D721Med (cell line): ENCODE measurements at places on chromosomes 6 and 20.

- no peak for DNase-seq
These were observed 538.0 kb downstream of the UTRN start for GRCh38 chr6:144823131-144823530.

GRCh38 chr20:57498425-57499400 is 26.2 kb downstream of the CTCFL start:
- DNase-seq: no peak

- DNase-seq: no peak
These were observed 537.4 kb upstream of the CHD6 start for GRCh38 chr20:42155586-42155985.

- no peak for DNase-seq
These were observed 60.6 kb downstream of the HIVEP2 start for GRCh38 chr6:142884214-142885035.

DNA sequence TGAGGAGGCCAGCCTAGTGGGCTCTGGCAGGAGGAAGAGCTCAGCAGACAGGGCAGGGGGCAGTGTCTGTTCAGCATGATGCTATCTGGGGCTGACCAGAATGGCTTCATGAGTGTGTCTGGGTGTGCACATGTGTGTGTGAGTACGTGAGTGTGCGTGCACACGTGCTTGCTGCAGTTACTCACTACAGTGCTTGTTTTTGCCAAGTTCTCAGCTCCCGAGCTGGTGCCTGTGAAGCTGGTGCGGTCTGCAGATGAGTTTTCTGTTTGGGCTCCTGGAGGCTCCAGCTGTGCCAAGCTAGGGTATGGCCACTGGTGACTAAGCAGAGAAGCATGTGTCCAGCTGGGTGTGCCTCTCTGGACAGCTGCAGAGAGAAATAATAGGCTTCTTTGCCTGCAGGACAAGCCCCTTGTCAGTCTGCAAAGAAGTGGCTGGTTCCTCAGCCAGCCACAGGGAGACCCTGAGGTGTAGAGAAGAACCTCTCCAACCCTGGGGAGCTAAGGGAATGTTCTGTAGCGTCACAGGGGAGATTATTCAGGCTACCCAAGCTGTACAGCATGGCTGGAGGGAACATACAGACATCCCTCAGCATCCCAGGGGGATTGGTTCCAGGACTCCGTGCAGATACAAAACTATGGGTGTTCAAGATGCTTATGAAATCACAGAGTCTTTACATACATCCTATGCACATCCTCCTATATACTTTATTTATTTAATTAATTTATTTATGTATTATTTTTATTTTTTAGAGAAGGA is 40.2 kb upstream of the FAM50B start:
- DNase-seq: no peak

DNA sequence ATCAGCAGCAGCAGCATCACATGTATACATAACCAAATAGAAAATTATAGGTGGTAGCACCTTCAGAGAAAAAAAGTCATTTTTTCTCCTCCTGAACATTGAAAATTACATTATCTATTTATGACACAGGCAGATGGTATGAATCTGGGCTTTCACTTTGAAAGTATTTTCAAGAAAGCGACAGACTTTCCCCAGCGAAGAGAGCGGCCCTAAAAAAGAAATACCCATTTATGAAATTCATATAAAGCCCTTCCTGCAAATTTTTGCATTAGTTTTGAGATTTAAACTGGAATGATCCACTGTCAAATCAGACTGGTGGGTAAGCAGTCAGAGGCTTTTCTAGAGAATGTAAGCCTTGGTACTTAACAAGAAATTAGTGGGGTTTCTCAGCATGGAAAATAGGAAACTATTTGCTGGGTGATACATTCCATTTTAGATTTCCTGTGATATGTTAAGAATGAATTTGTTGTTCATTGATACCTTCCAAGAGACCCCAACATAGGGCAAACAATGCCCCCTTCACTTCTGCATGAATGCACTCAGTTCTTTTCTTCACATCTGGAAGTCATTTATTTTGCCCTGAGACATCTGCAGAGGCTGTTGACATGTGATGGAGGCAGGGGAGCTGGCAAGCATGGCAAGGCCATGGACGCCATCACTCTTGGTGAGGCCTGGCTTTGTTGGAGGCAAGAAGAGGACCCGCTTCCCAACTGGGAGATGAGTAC is 147.0 kb downstream of the LINC00237 start:
- DNase-seq: no peak

GRCh38 chr20:41278936-41279335 is 38.6 kb downstream of the ZHX3 start:
- no peak for DNase-seq

DNA sequence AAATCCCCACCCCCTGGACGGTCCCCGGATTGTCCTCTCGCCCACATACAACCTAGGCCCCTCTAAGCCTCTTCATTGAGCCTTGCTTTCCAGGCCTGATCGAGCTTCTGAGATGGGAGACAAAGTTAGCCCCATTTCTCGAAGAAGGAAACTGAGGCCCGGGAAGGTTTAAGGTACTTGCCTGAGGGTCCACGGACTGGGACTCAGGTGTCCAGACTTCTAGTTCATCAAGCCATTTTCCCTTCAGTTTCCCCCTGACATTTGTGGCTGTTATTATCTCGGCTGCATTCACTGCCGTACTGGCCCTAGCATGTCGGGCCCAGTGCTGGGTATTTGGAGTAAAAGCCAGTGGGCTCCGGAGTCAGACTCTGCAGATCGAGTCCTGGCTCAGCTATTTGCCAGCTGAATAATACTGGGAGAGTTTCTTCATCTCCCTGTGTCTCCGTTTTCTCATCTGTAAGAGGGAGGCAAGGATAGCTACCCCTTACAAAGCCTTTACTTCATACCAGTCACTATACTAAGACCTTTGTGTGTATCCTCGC is 633 bp downstream of the RPRD1B start:
- no peak for DNase-seq

DNA sequence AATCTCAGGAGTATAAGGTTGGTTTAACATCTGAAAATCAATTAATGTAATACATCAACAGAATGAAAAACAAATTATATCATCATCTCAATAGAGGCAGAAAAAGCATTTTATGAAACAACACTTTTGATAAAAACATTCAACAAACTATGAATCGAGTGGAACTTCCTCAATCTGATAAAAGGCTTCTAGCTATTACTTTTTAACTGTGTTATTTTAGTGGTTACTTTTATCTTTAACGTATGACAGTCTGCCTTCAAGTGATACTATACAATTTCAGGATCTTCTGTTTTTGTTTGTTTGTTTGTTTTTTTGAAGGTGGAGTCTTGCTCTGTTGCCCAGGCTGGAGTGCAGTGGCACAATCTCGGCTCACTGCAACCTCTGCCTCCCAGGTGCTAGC is 73.7 kb downstream of the ZFAND3 start:
- no peak for DNase-seq

GRCh38 chr20:49394264-49394663 is 88.2 kb downstream of the KCNB1 start:
- DNase-seq: no peak

DNA sequence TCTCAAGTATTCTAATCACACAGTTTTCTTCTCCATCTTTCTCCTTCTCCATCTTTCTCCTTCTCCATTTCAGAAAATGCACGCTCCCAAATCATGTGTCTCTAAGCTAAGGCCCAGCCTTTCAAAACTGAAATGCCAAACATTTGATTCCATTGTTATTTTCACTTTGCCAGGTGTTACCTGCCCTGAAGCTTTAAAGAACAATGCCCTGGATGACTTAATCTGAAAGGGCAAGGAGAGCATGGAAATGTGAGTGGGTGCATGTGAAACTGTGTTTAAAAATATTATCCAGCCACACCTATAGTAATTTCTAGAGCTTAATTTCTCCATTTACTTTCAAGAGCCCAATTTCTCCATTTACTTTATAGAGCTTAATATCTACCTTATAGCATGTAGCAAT is 42.4 kb upstream of the GCLC start:
- no peak for DNase-seq

GRCh38 chr20:36644032-36644705 is 1.8 kb downstream of the SLA2 start:
- DNase-seq: no peak

DNA sequence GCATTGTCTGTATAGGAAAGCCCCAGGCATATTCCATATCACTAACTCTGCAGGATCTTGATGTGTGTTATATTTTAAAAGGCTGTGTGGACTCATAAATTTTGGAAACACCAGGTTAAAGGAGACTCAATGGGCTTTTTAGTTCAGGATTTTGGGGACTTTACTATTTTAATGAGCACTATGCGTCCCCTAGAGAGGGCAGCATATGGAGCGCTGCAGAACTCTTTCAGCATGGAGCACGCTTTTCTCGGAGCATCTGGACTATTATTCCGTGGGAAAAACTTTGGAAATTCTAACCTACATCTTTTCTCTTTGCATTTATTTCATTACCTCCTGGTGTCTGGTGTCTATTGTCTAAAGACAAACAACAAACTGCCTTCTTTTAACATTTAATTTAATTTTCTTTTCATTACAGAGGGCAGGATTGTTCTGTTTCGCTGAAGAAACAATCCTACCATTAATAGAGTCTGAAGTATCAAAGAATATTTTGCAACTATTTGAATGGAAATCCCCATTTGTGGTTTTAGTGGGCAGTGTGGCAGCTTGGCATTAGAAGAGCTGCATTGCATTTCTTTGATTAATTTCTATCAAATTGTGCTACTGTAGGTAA is 399.9 kb upstream of the HSF2 start:
- no peak for DNase-seq

- no peak for DNase-seq
These were observed 894 bp downstream of the PYGB start for GRCh38 chr20:25248786-25249172.

GRCh38 chr6:14542670-14543366 is 425.2 kb downstream of the CD83 start:
- no peak for DNase-seq

DNA sequence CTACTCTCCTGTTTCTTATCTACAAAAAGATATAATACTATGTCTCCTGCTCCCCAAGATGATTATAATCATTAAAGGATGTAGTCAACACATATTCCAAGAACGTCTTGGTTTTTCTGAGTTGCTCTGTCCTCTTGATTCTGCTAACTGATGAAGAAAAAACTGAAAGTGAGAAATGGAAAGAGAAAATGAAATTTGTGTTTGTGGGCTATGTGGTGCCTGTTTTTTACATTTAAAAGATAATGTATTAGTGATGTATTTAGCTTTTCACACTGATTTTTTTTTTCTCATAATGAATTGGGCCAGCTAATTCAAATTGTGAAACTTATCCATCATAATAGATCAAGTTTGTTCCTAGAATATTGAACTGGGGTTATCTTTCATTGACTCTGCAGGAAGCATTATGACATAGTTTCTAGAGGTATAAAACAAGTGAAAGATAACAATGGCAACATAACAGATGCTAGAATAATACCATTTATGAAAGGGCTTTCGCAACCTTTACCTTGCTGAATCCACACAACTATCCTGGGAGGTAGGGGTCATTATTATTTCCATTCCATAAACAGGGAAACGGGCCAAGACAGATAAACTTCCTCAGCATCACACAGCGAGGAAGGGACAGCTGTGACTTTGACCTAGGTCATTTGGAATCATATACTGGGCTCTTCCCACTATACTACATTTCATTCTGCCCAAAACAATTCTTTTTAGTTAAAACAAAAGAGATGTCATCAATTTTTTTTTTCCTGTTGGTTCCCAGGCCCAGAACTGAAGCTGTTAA is 336.7 kb downstream of the GJA1 start:
- DNase-seq: no peak

GRCh38 chr6:161443848-161444247 is 170.0 kb upstream of the AGPAT4 start:
- no peak for DNase-seq

DNA sequence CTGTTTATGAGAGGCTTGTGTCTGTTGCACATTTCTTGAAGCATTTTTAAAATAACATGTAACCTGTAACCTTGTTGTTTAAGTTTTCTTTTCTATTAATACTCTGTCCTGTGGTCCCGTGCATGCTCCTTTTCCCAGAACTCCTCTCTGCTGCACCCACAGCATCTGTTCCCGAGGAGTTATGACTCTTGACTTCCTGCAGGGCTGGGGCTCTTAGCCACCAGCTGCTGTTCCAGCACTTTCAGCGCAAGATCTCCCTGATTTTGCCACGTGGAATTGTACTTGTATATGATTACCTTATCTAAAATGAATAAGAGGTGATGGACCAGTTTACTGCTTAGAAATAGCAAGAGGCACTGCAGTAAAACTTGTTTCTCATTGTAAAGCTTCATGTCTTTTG is 150.6 kb downstream of the QKI start:
- DNase-seq: no peak

GRCh38 chr20:52552181-52552872 is 360.7 kb upstream of the ZFP64 start:
- no peak for DNase-seq

- no peak for DNase-seq
These were observed 150.4 kb upstream of the QKI start for GRCh38 chr6:163263998-163264661.

- no peak for DNase-seq
These were observed 43.8 kb upstream of the AFDN start for GRCh38 chr6:167782698-167783517.

DNA sequence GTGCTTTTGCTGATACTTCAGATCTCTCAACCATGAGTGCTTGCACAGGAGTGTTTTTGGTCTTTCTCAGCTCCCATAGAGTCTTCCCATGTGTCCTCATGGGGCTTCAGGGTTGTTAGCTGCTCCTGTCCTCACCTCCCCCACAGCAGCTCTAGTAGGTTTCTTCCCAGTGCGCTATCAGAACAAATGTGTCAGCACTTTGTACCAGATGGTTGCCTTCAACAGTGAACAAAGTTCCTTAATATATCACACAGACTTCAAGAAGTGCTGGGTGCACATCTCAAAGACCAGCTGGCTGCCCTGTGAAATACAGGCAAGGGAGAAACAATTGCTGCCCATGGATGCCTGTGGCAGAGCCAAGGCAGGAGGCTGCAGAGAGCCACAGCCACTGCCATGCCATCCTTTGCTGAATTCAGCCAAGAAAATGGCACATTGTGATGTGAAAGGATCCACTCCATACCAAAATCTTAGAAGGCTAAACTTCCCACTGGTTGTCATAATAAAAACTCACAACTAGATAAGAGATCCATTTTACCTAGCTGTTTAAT is 471.3 kb downstream of the C6orf118 start:
- DNase-seq: no peak

- DNase-seq: no peak
These were observed 1.7 kb downstream of the CNKSR3 start for GRCh38 chr6:154508573-154509375.

GRCh38 chr6:26501482-26501986 is 1.4 kb downstream of the BTN1A1 start:
- no peak for DNase-seq

DNA sequence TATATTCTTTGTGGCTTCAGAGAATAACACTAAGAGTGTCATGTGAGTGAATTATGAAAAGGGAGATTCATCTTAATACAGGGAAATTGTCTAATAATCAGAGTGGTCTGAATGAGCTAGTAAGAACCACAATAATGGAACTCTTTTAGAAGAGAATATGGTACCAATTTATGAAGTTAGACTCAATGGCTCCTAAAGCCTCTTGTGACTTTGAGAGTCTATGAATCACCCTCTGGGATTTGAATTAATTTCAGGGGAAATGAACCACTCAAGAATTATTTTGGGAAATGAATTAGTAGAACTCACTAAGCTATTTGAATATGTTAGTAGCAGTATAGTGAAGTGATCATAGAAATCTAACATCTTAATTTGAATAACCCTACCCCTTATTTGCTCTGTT is 14.3 kb downstream of the PCMT1 start:
- DNase-seq: no peak

GRCh38 chr6:143111443-143111842 is 50.8 kb downstream of the AIG1 start:
- DNase-seq: no peak
